ENCODE measurements at places on chromosomes 16 and 17. TPM values are rescaled to one million over a fixed set of nuclear protein-coding genes. Genes with fewer than 3 reads are reported as not detected.

The ARL5C gene
- total RNA-seq = not detected

The ZNF768 gene
- 32.0 TPM for total RNA-seq

The C16orf89 gene
- under 0.01 TPM for total RNA-seq

The FBXW10 gene
- not detected for total RNA-seq

The KRT32 gene
- total RNA-seq = not detected

The ITGB4 gene
- total RNA-seq = 50.0 TPM

The TBX2 gene
- total RNA-seq = 0.29 TPM

The SMTNL2 gene
- total RNA-seq = not detected

The FOXK2 gene
- total RNA-seq = 44.3 TPM

The PRKCB gene
- under 0.01 TPM for total RNA-seq

The BRICD5 gene
- total RNA-seq = 2.1 TPM

The C16orf92 gene
- total RNA-seq = not detected

The TM4SF5 gene
- not detected for total RNA-seq

The TP53TG3 gene
- not detected for total RNA-seq

The ATP2A1 gene
- 0.19 TPM for total RNA-seq

The CORO1A gene
- total RNA-seq = 5.6 TPM

The EVPL gene
- not detected for total RNA-seq

The TMED6 gene
- 0.19 TPM for total RNA-seq

The STX1B gene
- total RNA-seq = 0.33 TPM

The VTN gene
- total RNA-seq = not detected

The KCNJ2 gene
- 7.8 TPM for total RNA-seq

The NOXO1 gene
- not detected for total RNA-seq

The PIMREG gene
- 16.2 TPM for total RNA-seq

The RAB11FIP4 gene
- total RNA-seq = not detected

The KDM6B gene
- 5.6 TPM for total RNA-seq

The UBE2Z gene
- total RNA-seq = 110 TPM

The C17orf50 gene
- not detected for total RNA-seq

The MYOCD gene
- not detected for total RNA-seq

The NPIPB13 gene
- 3.6 TPM for total RNA-seq

The KPNA2 gene
- 162 TPM for total RNA-seq

The ABCC6 gene
- total RNA-seq = under 0.01 TPM

The BEAN1 gene
- not detected for total RNA-seq

The HOXB2 gene
- 2.9 TPM for total RNA-seq

The KRT33A gene
- not detected for total RNA-seq

The IL17C gene
- 0.33 TPM for total RNA-seq

The PPP1R1B gene
- total RNA-seq = not detected

The DNAAF8 gene
- total RNA-seq = 0.48 TPM

The CTRL gene
- total RNA-seq = 0.65 TPM

The PPP4C gene
- 325 TPM for total RNA-seq

The TBC1D3K gene
- total RNA-seq = not detected

The CASKIN1 gene
- total RNA-seq = under 0.01 TPM

The RNF157 gene
- total RNA-seq = 0.29 TPM

The NPIPA7 gene
- 1.1 TPM for total RNA-seq

The KRTAP9-2 gene
- total RNA-seq = not detected

The C16orf74 gene
- total RNA-seq = 34.3 TPM

The SEPTIN12 gene
- total RNA-seq = not detected

The CA7 gene
- total RNA-seq = not detected

The ZFP3 gene
- 2.0 TPM for total RNA-seq

The EFNB3 gene
- 1.1 TPM for total RNA-seq

The TGFB1I1 gene
- total RNA-seq = 57.3 TPM

The KRTAP1-5 gene
- total RNA-seq = not detected
